Endothelial cell (in vitro differentiated cells): ENCODE measurements at places on chromosomes 5 and 9.

DNA sequence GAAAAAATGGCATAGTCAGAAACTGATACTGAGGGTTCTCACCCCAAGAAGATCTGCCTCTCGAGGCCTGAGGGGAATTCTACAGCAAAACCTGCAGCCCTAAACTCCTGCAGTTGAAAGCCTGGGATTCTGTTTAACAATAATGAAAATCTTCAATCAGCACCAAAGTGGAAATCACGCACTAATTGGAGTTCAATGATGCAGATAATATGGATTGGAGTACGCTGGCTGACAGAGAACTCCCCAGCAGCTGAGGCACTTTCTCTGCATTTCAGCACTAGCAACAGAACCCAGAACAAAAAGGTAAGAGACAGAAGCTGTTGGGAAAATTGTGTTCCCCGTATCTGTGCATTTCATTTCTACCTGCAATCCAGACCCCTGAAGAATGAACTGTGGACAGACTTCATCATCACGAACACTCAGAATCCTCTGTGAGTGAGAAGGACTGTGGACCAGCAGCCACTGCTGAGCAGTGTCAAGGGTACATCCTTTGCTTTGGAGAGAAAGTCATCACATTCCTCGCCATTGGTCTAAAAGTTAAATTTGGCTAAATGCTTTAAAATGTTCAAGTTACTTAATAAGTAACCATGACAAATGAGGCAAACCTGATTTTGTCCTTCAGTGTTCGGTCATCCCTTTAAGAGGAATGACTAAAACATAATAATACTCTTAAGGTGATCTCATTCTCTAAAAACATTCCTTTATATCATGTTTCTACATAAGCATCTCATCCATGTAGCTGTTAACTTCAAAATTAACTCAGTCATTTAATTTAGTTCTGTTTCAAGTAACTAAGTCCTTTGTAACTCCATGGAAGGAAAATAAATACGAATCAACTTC is 126.1 kb downstream of the GAS1 start:
- no peak for DNase-seq

DNA sequence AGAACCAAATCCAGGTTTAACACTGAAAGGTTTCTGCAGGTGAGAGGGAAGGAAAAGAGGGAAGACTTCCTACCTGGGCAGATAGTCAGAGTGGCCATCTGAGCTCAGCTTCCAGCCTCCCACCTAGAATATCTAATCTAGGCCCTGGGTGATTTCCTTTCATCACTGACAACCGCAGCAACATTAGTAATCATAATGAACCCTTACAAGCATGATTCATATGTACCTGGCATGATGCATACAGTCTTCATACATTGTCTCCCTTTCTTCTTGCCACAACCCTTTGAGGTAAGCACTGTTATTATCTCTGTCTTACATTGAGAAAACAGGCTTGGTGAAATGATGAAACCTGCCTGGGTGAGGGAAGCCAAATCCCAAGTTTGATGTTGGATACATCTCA is 13.5 kb downstream of the AFAP1L1 start:
- no peak for DNase-seq

GRCh38 chr5:65480306-65480865 is 1.3 kb downstream of the ADAMTS6 start:
- peak; percentile 7 for DNase-seq

DNA sequence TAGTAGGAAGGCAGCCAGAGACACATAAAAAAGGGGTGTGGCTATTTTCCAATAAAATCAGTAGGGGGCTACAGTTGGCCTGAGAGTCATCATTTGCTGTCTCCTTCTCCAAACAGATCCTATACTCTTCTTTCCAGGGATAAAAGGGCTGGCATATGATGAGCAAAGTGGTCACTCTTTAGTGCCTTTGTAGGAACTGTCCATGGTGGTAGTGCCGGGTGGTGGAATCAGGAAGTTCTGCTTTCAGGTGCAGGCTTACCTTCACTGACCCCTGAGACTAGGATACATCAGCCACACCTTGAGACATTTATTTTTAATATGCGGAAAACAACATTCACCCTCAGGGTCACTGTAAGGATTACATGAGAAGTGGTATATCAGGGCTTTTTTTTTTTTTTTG is 80.8 kb downstream of the ASTN2 start:
- DNase-seq = no peak

GRCh38 chr9:136170006-136170901 is 34.7 kb downstream of the LHX3 start:
- DNase-seq = peak; percentile 71

GRCh38 chr5:107395632-107396350 is 274.9 kb downstream of the EFNA5 start:
- no peak for DNase-seq

DNA sequence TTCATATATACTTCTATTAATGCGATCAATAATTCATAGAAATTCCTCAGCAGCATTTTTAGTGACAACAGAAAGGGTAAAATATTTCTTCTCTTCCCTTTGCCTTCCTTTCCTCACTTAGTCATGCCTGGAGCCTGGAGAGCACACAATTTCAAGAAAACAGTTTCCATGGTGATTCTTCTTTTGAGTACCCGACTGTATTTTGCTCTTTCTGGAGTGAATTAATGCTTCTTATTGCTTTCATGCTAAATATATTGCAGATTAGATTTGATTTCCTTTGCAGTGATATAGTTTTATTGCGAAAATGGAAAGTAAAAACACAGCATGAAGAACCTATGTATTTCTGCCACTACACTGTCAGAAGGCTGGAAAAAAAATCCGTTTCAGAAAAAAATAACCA is 153.5 kb downstream of the PPP2R2B start:
- DNase-seq = no peak

DNA sequence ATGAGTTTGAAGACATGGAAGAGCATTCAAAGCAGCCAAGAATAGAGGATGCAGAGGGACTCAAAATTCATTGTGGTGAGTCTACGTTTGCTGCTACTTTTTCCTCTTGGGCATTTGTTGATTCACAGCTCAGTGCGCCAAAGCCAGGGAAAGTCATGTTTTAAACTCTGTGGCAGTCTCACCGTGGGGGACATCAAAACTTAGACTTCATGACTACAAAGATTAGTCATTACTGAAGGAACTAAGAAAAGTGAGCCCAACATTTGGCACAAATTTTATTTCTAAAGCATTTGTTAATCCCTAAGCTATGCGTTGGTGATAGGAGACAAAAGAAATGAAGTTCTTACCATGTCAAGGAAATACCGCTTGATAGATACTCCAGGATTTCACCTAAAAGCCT is 73.7 kb upstream of the MTAP start:
- DNase-seq = no peak

DNA sequence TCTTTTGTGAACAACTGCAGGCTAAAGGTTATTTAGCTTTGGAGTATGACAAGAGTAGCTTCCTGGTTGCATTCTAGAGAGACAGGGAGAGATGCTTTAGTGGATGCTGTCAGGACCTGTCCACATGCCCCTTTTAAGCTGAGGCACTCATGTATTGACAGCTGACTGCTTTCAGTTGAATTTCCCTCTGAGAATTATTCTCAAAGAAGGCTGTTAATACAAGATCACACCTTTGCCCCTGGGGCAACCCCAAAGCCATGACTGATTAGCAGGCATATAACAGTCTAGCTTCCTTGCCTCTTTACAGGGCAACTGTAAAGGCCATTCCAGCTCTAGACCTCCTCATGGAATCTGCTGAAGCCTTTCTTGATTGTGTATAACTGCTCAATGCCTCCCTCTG is 117.6 kb upstream of the ATP10B start:
- DNase-seq = no peak

- DNase-seq = no peak
These were observed 24.4 kb upstream of the C5orf46 start for GRCh38 chr5:147930769-147931168.

GRCh38 chr5:61669531-61669930 is 337.5 kb downstream of the ZSWIM6 start:
- DNase-seq = no peak

- DNase-seq = peak; percentile 41
These were observed at the start of gene ARID3C for GRCh38 chr9:34628656-34629490. ARID3C (minus strand) TSS chr9:34629066; CDS start chr9:34628014, 1,052 bp downstream.

DNA sequence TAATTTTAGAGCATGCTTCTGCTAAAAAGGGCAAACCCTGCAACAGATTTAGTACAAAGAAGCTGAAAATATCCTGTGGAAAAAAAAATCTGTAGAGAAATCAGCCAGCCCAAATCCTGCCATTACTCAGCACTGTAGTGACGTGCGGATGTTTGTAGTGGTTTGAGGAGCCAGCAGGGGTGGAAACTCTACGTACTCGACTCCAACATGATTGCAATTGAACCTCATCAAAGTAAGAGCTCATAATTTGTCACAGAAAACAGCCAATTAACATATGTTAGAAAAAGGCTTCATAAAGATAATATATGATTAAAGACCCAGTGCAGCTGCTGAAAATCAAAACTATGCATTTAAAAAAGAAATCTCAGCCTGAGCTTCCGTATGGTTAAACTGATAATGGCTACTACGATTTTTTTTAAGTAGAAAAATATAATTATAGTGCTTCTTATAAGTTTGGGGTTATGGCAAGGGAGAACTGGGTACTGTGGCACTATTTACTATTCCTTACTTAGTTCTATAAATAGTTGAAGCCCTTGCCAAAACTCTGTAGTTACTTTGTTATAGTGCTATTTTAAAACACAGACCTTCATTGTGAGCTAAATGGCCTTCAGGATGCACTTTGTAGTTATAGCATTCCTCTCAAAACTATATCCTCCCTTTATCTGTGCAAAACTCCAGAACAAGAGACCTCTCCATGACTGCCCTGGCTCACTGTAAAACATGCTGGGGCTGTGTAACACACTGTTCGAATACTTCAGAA is 49.4 kb downstream of the MEF2C start:
- no peak for DNase-seq

GRCh38 chr9:93702261-93702660 is 125.9 kb downstream of the PHF2 start:
- DNase-seq = no peak
